SK-N-MC (cell line): ENCODE measurements at places on chromosomes 3 and 15.
A peak's percentile ranks its signal among the peaks of the same experiment; 100 is the strongest.

GRCh38 chr15:94970096-94970495, 738.7 kb downstream of the MCTP2 start:
- DNase-seq: no peak

GRCh38 chr3:152754303-152754702, 80.6 kb upstream of the P2RY1 start:
- no peak for DNase-seq

DNA sequence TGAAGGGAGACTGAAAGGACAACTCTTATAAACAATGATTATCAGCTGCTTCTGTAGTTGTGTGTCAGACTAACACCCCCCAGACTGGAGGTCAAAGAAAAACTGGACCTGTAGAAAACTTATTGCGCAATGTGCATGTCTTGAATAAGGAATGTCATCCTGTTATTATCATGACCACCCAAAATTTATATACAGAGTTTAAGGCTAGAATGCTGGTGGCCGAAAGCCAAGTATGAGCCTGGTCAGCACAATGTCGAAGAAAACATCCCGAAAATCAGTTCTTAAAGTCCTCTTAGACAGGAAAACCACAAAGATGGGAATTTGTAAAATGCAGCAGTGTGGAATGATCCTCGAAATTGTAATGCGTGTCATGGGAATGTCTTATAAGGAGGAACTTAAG, 29.3 kb downstream of the RFTN1 start:
- DNase-seq: no peak

DNA sequence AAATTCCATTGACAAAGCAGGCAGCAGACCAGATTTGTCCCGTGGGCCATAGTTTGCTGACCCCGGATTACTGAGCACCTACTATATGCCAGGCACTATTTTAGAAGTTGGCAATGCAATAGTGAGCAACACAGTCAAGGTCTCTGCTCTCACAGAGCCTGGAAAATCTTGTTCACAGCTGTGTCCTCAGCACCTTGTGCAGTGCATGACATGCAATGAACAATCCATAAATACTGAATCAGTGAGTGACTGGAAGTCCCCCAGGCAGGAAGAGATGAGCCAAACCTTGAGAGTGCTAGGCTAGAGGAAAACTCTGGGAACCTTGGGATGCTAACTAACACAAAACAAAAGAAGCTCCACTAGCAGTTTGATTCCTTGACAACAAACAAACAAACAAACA, 14.4 kb downstream of the TM4SF1 start:
- DNase-seq: no peak

DNA sequence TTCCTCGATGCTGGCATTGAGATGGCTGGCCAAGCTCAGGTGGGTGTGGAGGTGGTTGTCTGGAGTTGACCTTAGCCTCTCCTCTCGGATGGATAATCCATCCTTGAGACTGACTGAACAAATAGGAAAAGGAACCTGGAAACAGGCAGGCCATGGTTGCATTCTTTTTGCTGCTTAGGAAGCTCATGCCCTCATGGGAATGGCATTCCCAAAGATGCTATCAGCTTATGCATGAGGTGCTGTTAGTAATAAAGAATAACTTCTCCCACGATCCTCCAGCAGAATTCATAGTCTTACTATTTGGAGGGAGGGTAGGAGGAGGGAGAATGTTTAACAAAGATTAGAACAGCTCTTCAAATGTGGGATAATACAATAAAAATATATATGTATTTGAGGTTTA, 303.0 kb upstream of the TPM1 start:
- no peak for DNase-seq

DNA sequence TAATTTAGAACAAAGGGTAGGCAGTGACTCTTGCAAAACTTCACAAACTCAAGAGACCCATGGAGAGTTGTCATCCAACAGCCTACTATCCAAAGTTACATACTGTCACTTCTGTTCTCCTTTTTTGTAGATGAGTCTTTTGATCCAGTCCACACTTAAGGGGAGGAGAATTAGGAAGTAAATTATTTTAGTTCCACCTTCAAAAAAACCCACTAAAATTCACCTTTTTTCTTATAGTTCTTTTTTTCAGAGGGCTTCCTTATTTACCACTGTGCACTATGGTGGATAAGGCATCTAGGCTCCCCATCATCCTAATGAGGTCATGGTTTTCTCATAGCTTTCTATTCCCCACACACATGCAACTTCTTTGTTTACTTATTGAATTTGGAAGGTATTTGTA, 8.6 kb upstream of the TCAIM start:
- DNase-seq: no peak

DNA sequence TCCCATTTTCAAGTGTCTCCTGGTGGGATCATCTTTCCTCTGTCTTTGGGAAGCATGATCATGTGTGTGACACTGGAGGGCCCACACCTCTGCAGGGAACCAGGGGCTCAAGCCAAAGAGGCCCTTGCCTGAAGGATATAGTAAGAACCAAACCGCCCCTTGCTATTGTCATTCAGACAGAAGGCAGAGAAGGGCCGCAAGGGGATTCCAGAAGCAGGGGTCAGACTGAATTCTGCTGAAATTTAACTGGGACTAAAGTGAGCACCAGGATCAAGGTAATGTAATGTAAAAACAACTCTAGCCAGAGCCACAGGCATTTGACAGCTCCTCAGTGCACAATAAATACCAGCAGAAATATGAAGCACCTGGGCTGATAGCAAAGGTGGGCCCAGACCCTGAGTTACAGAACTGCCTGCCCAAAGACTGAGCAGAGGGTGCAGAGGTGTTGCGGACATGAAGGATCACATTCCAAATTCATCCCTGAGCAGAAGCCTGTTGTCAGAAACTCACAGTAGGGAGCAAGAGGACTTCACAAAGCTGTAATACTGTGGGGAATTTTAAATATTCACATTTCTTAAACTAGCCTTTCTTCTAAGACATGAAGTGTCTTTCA, 46.0 kb upstream of the RASGRF1 start:
- DNase-seq: no peak

GRCh38 chr3:107987036-107987939, 103.5 kb downstream of the CD47 start:
- peak; percentile 87 for DNase-seq

- no peak for DNase-seq
Observed at GRCh38 chr15:40115670-40116093, 7.0 kb upstream of the BMF start.

GRCh38 chr15:78565951-78566774, 843 bp downstream of the CHRNA5 start:
- no peak for DNase-seq

GRCh38 chr3:149321136-149321535, 12.3 kb downstream of the TM4SF18 start:
- no peak for DNase-seq

GRCh38 chr3:50233176-50233575, 2.8 kb upstream of the GNAI2 start:
- no peak for DNase-seq

DNA sequence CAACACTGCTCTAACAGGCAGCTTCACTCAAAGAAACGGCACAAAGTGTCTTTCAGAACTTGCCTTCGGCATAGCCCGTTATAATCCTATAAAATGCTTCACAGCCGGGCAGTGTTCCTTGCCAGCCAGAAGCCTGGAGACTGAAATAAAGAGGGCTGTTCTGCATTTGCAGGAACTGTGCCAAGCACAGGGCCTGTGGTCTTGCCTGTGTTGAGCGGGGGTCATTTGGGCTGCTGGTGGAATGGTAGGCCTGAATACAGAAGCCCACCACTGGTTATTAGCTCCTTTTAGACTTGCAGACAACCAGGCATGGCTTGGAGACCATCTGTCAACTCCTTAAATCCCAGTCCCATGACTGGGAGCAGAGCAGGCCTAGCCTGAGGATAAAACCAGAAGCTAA, 4.7 kb upstream of the ARHGEF3 start:
- DNase-seq: no peak

DNA sequence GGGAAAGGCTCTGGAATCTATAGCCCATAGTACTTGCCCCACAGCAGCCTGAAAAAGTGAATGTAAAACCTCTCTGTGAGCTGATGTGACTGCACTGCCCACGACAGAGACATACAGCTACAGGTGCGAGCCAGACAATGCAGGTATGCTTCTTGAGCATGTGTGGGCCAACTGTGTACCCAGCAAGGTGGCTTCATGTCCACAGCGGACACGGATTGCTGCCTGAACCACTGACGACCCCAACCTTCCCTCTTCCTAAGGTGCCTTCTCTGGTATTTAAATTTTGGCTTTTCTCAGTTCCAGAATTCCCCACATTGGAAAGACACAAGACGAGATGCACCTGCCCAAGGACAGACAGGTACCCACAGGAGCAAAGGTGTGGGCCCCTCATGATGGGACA, 65.8 kb downstream of the SCN5A start:
- no peak for DNase-seq

DNA sequence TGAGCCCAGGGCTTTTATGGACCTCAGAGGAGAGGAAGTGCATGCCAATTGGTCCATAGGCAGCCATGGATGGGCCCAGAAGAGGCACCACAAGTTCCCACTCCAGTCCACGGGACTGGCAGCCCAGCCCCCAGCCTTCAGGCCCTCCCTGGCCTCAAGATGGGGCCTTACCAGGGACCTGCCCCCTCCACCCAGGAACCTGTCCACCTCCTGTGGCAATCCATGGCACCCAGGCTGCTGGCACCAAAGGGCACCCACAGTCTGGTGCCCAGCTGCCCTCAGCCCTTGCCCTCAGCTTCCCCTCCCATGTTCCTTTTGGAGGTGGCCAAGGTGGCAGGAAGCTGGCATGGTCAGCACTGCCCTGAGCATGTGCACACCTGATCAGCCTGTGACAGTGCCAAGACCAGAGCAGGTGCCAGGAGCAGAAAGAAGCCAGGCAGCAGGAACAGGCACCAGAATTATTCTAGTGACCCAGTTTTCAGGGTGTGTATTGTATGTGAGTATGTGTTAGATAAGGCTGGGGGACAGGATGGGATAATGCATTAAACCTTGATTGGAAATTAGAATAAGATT, 415.0 kb downstream of the NTRK3 start:
- DNase-seq: no peak

- DNase-seq: no peak
Observed at GRCh38 chr3:49869525-49870126, at the start of gene CAMKV. Gene CAMKV, minus strand, starts transcription at chr3:49869906. Its CDS starts 7,518 bp downstream, at chr3:49862388.
